ENCODE measurements at places on chromosomes 4 and X.

DNA sequence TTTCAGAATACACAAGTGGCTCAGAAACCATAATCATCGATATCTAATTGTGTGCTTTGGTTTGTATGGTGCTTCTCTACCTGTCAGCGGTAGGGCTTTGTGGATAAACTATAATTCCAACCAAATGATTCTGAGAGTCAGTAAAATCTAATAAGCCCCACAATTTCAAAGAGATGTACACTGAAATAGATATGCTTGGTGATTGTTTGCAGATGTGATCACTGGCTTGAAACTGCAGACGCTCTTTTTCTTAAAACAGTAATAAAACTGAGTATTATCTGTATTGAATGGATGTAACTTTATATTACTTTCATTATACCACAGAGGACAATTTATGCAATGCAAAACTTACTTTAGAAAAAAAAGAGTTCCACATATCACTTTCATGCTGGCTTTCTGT is 198.8 kb upstream of the ANXA10 start:
- H3K4me1 ChIP-seq, result no peaks in the 10 kb centered on the region
- DNase-seq, result no peak
- no peak overlapping the region for H3K4me3 ChIP-seq
- no peaks in the 10 kb centered on the region for H3K27me3 ChIP-seq
- no peak overlapping the region for H3K27ac ChIP-seq
- H3K36me3 ChIP-seq, result no peaks in the 10 kb centered on the region

GRCh38 chrX:13090027-13090338 is 45.6 kb upstream of the FAM9C start:
- DNase-seq, result no peak
- H3K36me3 ChIP-seq, result no peaks in the 10 kb centered on the region
- peak overlapping the region; percentile 66 for H3K4me3 ChIP-seq
- peak overlapping the region; percentile 89 for H3K27ac ChIP-seq

DNA sequence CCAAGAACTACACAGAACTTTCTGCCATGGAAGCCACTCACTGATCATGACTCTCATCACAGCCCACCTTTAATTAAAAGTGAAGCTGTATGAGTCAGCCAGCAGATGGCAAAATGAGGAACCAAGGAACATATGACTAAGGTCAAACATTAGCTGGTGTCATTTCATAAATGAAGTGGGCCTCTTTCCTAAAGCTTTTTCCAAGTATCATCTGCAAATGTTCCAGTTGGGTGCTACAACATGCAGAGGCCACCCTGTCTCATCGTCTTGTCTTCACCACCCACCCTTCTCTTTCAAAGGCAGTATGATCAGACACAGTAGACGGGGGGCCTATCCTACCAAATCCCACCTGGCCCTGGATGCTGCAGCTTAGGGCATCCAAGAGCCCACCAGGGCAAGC is 9.2 kb upstream of the EOLA1 start:
- no peaks in the 10 kb centered on the region for H3K27me3 ChIP-seq
- H3K27ac ChIP-seq, result no peak overlapping the region
- H3K4me1 ChIP-seq, result peaks cover 4% of the 10 kb centered on the region
- DNase-seq, result no peak

DNA sequence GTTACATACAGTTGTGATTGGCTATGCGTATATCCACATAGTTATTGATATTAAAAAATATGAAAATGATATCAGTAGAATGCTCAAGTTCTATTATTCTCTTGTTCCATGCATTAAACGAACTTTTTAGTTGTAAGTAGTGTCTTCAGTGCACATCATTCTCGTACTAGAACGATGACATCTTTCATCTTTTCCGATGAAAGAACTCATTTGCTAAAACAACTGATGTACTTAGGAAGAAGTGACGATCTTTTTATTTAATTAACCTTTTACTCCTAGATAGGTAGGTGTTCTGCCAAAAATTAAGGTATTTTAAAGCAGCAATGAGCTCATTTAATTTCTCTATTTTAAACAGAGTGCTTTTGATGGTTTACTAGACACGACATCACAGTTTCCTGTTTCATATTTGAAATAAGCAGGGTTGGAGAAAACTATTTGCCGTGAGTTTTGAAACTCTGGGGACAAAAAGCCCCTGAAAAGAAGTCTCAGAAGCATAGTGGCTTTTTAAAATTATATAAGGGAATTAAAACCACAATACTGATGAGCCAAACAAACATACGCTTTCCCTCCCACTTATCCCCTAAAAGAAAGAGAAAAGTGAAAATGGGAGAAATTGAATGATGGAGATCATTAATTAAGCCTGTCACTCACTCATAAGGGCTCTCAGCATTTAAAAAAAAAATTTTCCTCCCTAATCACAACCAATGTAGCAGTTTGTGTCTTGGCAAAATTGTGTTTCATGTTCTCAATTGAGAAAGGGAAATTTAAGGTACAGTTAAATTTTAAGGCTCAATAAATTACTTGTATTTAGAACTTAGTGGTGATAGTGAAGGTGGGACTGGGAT is 25.6 kb downstream of the SPRY1 start:
- peak overlapping the region; percentile 81 for H3K4me3 ChIP-seq
- no peaks in the 10 kb centered on the region for H3K27me3 ChIP-seq
- H3K27ac ChIP-seq, result peak overlapping the region; percentile 95
- DNase-seq, result no peak
- peaks cover 66% of the 10 kb centered on the region for H3K4me1 ChIP-seq
- H3K36me3 ChIP-seq, result peaks cover 14% of the 10 kb centered on the region

GRCh38 chr4:150032541-150032940 is 45.7 kb upstream of the DCLK2 start:
- H3K4me3 ChIP-seq, result no peak overlapping the region
- no peak overlapping the region for H3K27ac ChIP-seq
- no peaks in the 10 kb centered on the region for H3K4me1 ChIP-seq
- H3K27me3 ChIP-seq, result no peaks in the 10 kb centered on the region
- no peaks in the 10 kb centered on the region for H3K36me3 ChIP-seq

- no peaks in the 10 kb centered on the region for H3K27me3 ChIP-seq
- no peak overlapping the region for H3K4me3 ChIP-seq
- no peak overlapping the region for H3K27ac ChIP-seq
- no peak for DNase-seq
- peaks cover 5% of the 10 kb centered on the region for H3K4me1 ChIP-seq
Observed at GRCh38 chr4:25925486-25926201, 11.6 kb downstream of the SMIM20 start.

DNA sequence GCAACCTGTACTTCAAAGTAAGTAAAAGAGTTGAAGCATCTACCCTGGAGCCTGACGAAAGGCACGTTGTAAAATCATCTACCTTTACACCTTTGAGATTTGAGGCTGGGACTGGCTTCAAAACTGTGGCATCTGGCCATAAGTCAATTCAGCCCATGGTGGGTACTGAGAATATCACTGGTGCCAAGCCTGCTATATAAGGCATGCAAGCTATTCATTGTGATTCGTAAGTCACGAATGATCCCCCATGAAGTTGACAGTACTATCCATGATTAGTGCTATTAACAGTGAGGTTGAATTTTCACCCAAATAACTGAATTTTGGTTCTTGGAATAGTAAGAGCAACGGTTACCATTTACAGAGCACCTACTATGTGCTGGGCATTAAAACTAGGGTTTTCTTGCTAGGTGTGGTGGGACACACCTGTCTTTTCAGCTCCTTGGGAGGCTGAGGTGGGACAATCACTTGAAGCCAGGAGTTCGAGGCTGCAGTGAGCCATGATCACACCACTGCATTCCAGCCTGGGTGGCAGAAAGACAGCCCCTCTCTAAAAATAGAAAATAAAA is 39.8 kb downstream of the IRF2 start:
- peaks cover 12% of the 10 kb centered on the region for H3K36me3 ChIP-seq
- DNase-seq, result no peak
- H3K4me1 ChIP-seq, result peaks cover 26% of the 10 kb centered on the region
- no peak overlapping the region for H3K4me3 ChIP-seq

- DNase-seq, result no peak
- no peaks in the 10 kb centered on the region for H3K27me3 ChIP-seq
- H3K4me1 ChIP-seq, result peaks cover 40% of the 10 kb centered on the region
- no peak overlapping the region for H3K4me3 ChIP-seq
Observed at GRCh38 chr4:48110452-48110978, 23.5 kb downstream of the TXK start.

DNA sequence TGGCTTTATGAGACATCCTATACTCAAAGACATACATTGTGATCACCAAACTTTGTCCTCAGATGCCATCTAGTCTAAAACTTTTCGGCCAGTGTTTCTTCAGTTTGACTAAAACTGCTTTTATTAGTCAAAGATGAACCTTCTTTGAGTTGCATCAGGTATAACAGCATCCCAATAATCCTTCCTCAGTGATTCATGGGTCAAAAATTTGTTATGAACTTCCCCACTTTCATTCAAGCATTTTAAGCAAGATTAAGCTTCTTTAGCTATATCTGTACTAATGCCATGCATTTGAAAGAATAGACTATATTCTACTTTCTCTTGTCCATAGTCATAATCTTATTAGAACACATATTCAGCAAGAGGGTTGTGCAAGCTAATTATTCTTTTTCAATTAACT is 1070.4 kb upstream of the ADGRL3 start:
- no peak for DNase-seq
- H3K4me1 ChIP-seq, result no peaks in the 10 kb centered on the region
- no peak overlapping the region for H3K27ac ChIP-seq
- H3K4me3 ChIP-seq, result no peak overlapping the region

DNA sequence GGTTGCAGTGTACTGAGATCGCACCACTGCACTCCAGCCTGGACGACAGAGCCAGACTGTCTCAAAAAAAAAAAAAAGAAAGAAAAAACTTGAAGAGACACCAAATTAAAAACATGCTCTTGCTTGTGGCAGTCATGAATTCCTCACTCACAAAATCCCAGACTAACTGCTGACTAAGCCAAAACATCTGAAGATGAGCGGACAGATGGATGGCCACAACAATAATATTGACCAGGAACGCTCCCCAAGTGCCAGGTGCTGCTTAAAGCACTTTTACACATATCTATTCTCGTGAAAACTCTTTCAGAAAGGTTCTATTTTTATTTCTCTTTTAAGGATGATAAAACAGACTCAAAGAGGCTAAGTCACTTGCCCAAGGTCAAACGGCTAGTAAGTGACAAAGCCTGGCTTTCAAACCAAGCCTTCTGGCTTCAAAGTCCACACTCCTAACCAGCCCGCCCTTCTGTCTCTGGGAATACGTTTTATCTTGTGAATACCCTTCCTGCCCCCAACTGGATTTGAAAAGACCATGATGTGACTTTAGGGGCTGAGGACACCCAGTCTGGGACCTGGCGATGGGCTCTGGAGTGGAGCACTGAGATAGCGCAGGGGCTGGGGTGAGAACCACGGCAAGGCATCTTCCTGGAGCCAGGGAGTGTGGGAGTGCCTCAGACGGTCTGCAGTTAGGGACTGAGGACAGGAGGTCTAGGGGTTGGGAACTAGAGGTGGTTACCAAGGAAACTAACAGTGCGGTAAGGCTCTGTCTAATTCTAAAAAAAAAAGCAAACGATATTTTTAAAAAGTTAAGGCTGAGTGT is 9.5 kb upstream of the CXCR3 start:
- peaks cover 21% of the 10 kb centered on the region for H3K4me1 ChIP-seq
- no peak for DNase-seq
- H3K27ac ChIP-seq, result no peak overlapping the region
- H3K36me3 ChIP-seq, result peaks cover 2% of the 10 kb centered on the region

DNA sequence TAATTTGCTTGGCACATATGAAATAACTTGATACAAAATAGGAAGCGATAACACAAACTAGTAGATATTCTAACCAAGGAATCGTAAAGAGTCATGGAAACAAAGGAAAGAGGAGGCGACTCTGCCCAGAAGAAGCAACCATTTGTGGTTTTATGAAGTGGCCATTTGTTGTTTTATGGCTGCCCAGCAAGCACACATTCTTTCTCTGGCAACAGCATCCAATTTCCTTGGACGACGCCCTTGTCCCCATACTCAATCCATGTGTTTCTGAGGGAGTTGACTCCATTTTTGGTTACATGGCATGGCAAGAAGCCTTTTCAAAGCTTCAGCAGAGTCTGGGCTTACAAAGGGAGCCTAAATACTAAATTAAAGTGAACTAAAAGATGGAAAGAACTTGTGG is 295.1 kb downstream of the INPP4B start:
- H3K27ac ChIP-seq, result no peak overlapping the region
- no peak overlapping the region for H3K4me3 ChIP-seq
- H3K36me3 ChIP-seq, result peaks cover 3% of the 10 kb centered on the region
- H3K27me3 ChIP-seq, result no peaks in the 10 kb centered on the region
- no peak for DNase-seq
- H3K4me1 ChIP-seq, result peaks cover 11% of the 10 kb centered on the region

- no peaks in the 10 kb centered on the region for H3K36me3 ChIP-seq
- no peak for DNase-seq
- H3K27ac ChIP-seq, result no peak overlapping the region
- no peak overlapping the region for H3K4me3 ChIP-seq
- no peaks in the 10 kb centered on the region for H3K27me3 ChIP-seq
Observed at GRCh38 chr4:125125276-125125675, 189.5 kb upstream of the FAT4 start.

DNA sequence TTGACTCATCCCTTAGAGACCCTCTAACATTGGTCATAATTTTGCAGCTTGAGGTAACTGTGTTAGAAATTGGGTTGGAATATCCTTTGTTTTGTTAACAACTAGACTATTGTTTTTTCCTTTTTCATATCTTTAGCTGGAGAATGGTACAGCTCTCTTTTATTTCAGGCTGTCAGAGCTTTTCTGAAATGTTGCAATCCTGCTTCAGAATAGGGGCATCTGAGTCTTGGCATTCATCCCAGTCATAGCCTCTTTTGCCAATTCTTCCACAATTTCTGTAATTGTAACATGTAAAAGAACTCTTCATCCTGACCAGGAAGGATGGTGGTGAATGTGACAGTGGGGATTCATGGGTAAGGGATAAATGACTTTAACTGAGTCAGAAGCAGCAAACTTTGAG is 128.7 kb downstream of the FHIP1A start:
- H3K36me3 ChIP-seq, result no peaks in the 10 kb centered on the region
- no peak overlapping the region for H3K4me3 ChIP-seq
- no peak for DNase-seq
- peaks cover 6% of the 10 kb centered on the region for H3K4me1 ChIP-seq
- H3K27me3 ChIP-seq, result peaks cover 7% of the 10 kb centered on the region
- H3K27ac ChIP-seq, result no peak overlapping the region

GRCh38 chr4:167622481-167623240 is 388.4 kb upstream of the SPOCK3 start:
- DNase-seq, result peak; percentile 43
- no peak overlapping the region for H3K4me3 ChIP-seq
- no peaks in the 10 kb centered on the region for H3K36me3 ChIP-seq
- no peak overlapping the region for H3K27ac ChIP-seq
- no peaks in the 10 kb centered on the region for H3K27me3 ChIP-seq
- H3K4me1 ChIP-seq, result no peaks in the 10 kb centered on the region

GRCh38 chr4:38292529-38292928 is 332.3 kb downstream of the PTTG2 start:
- DNase-seq, result no peak
- H3K27me3 ChIP-seq, result no peaks in the 10 kb centered on the region
- H3K27ac ChIP-seq, result no peak overlapping the region
- H3K36me3 ChIP-seq, result peaks cover 7% of the 10 kb centered on the region
- H3K4me3 ChIP-seq, result no peak overlapping the region

- DNase-seq, result no peak
- H3K27ac ChIP-seq, result no peak overlapping the region
- peaks cover 17% of the 10 kb centered on the region for H3K36me3 ChIP-seq
- no peak overlapping the region for H3K4me3 ChIP-seq
- peaks cover 39% of the 10 kb centered on the region for H3K4me1 ChIP-seq
Observed at GRCh38 chr4:98519268-98519977, 139.0 kb downstream of the TSPAN5 start.

GRCh38 chr4:78864405-78865024 is 74.7 kb downstream of the PAQR3 start:
- no peak for DNase-seq
- H3K4me3 ChIP-seq, result no peak overlapping the region
- H3K27me3 ChIP-seq, result no peaks in the 10 kb centered on the region
- no peak overlapping the region for H3K27ac ChIP-seq
- H3K36me3 ChIP-seq, result peaks cover 5% of the 10 kb centered on the region

All from activated naive CD8-positive, alpha-beta T cell treated with anti-CD3 and anti-CD28 coated beads, Interleukin-2, amount 10 ng/mL, durations not matched to agents 7 days and 5 days (primary cell).